Anterior cingulate cortex (tissue), 58 donors: ENCODE measurements at places on chromosomes 13 and 19.

DNA sequence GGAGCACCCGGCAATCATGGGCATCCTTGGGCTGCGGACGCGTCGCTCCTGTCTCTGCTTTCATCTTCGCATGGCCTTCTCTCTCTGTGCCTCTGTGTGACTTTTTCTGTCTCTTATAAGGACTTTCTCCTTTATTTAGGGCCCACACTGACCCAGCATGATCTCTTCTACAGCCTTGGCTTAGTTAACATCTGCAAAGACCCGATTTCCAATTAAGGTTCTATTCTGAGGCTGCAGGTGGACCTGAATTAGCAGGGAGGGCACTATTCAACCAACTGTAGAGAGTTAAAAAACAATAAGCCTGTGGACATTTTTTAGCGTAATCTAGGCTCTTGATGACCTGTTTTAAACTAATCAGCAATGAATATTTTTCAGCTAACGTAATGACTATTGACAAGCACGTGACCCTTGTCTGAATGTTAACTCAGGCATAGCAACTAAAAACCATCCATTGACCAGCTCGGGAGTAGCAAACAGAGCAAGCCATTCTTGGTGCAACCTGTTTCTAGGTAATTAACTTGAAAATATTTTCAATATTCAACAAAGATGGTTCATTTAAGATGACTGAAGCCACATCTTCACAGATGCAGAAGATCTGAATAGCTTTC, 15.2 kb downstream of the F10 start:
- no peak for DNase-seq

GRCh38 chr13:23087880-23088279, 92.9 kb upstream of the SGCG start:
- no peak for DNase-seq

DNA sequence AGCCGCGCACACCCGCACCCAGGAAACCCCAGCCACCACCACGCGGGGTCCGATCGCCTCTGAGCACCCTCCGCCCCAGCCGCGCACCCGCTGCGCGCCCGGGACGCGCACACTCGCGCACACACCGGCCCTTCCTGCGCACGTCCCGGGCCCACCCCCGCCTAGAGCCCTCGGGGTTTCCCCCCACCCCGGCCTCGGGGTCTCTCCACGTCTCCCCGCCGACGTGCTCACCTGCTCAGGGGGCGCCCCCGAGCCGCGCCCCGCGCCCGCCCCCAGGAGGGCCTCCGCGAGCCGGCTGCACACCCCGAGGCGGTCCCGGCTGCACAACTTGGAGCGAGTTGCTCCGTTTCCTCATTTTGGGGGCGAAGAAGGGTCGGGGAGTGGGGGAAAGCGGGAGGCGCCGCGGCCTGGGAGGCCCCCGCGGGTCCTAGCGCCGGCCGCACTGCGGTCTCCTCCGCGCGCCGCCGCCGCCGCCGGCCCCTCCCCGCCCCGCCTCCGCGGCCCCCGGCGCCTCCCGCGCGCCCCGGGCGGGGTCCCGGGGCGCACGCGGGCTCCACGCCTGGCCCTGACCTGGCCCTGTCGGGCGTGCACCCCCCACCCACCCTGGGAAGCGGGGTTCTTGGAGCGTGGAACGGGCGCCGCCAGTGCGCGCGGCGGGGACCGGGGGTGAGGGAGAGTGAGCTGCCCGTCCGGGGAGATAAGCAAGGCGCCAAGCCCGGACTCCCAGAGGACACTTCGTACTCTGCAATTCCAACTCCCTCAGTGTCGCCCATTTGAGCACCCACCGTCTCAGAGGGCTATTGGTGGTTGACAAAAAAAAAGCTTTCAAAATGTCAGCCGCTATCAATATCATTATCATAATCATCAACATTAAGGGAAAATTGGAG, at the start of gene MATK:
TSS of gene MATK (minus strand) at position 444 of the 887 bp plus-strand sequence. CDS start 1,246 bp downstream, outside the sequence.
- DNase-seq = no peak

GRCh38 chr13:84192125-84192524, 309.9 kb upstream of the SLITRK1 start:
- no peak for DNase-seq

DNA sequence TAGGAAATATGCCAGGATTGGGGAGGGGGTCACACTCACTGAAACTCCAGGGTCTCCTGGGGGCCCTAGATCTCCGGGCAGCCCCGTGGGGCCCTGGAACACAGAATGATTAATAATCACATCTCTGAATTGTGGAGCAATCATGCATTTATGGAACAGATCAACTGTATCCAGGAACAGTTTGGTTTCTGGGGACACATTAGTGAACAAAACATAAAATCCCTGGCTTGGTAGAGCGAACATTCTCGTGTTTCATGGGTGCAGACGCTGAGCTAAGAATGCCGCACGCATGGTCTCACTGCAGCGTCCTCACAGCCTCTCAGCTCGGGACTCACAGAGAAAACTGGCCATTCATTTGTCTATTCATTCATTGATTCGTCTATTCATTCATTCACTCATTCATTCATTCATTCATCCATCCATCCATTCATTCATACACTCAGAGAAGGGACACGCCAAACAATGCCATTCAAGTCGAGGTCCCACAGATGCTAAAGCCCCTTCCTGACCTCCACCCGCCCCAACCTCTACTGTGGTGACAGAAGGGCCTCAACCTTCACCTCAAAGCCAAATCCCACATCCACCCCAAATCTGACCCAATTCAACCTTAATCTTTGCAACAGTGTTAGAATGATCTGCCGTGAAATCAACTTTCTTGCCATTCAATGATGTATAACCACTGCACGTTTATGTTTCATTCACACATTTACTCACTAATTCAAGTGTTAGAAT, 35.0 kb upstream of the OLFM2 start:
- no peak for DNase-seq

- no peak for DNase-seq
These were observed 34.1 kb downstream of the STK24 start for GRCh38 chr13:98542568-98543377.

DNA sequence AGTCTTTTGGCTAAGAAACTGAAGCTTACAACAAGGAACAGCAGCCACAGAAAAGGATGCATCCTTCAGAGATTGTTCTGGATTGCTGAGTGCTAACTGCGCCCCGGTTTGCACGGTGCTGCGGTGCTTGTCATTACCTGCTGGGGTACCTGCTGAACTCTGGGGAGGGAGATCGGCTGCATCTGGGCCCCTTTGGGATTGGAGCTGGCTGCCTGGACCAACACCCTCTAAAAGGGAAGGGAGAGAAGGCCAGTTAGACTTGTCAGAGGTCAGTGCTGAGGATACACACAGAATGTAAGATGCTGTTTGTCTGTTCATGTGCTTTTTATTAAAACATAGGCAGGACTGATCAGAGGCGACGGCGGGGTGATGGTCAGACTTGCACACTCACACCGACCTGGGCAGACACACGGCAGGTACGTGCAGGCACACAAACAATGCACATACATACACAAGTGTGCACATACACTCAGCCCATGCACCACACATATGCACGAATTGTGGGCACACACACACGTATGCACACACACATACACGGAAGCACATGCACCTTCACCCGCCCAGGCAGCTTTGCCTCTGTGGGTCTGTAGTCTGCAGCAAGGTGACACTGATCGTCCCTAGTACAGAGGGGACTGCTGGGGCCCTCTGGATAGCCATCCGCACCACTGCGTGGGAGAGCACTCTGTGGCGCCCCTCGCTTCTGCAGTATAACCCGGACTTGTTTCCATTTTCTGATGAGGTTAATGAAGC, 66.1 kb downstream of the RFX2 start:
- DNase-seq = no peak

DNA sequence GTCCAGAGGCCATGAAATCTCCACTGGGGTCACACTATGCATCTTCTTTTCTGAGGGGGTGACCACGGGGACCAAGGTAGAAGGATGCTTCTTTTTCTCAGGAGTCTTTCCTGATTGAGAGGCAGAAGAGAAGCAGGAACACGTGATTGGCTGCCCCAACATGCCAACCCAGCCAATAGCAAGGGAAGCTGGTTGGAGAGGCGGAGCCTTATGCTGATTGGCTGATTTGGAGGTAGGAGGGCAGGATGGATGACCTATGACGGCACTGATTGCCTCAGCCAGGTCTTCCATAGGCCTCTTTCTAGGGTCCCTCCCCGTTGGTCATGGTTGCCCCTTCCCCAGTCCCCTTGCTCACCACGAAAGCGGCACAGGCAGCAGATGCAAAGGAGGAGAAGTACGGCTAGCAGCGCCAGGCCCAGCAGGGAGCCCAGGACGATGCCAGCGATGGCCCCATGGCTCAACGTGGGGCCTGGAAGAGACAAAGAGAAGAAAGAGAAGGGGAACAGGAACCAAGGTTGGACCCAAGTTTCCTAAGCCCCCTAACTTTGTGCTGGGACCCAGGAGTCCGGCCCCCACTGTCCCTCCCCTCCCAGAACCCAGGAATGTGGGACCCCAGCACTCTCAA, 8.0 kb downstream of the VSIG10L start:
- DNase-seq = no peak

- DNase-seq = no peak
These were observed 161.8 kb downstream of the FOXO1 start for GRCh38 chr13:40504641-40505040.

DNA sequence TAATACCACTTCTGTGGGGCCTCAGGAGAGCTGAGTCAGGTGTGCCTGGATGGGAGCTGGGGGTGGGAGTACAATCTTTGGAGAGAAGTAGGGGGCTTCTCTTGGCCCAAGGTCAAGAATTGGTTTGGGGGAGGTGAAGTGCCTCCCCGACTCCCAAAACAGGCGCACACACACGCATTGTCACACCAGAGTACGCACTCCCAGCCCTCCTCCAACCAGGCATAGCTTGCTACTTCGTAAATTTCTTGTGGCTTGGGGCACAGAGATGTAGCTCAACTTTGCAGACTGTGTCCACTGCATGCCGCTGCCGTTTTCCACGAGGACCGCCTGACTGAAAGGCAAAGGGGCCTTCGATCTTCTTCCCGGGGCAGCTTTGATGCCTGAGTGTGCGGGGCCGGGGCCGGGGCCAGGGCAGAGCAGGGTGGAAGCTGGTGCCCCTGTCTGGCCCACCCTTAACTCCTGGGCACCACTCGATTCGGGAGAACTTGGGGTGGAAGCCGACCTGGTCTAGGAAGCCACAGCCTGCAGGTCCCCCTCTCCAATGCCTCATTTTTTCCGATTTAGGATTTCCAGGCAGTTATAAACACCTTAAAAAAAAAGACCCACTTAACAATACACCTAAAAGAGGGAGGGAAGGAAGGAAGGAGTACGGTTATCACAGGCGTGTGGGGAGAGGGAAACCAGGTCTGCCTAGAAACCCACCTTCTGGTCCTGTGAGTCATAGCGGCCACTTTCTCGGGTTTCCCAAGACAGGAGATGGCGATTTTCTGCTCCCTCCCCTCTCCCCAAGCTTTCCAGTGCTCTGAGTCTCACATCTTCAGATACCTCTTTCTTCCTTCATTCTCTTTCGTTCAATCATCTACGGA, 5.8 kb upstream of the TSHZ3 start:
- no peak for DNase-seq

GRCh38 chr19:14761607-14762006, 16.8 kb downstream of the ADGRE2 start:
- DNase-seq = no peak

DNA sequence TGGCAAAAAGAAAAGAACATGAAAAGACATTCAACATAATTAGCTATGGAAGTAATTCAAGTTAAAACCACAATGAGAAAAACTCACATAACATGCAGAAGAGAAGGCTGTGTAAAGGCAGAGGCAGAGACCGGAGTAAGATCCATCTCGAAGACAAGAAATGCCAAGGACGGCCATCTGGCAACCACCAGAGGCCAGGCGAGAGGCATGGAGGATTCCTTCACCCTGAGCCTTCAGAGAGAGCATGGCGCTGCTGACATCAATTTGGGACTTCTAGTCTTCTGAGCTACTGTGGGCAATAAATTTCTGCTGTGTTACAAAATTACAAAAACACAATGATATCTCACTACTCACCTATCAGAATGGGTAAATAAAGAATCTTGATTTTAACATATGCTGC, 381.0 kb downstream of the TSHZ3 start:
- DNase-seq = no peak

- DNase-seq = no peak
These were observed 281.5 kb upstream of the HTR2A start for GRCh38 chr13:47178090-47178950.

DNA sequence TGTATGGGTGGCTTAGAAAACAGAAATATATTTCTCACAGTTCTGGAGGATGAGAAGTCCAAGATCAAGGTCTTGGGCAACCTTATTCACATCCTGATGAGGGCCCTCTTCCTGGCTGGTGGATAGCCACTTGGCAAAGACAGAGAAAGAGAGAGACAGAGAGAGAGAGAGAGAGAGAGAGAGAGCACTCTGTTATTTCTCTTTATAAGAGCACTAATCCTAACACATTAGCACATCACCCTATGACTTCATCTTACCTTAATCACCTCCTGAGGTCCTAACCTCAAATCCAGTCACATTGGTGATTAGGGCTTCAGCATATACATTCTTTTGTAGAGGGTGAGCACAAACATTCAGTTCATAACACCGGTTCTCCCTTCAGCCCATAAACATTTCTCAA, 430.3 kb downstream of the EFNB2 start:
- DNase-seq = no peak

DNA sequence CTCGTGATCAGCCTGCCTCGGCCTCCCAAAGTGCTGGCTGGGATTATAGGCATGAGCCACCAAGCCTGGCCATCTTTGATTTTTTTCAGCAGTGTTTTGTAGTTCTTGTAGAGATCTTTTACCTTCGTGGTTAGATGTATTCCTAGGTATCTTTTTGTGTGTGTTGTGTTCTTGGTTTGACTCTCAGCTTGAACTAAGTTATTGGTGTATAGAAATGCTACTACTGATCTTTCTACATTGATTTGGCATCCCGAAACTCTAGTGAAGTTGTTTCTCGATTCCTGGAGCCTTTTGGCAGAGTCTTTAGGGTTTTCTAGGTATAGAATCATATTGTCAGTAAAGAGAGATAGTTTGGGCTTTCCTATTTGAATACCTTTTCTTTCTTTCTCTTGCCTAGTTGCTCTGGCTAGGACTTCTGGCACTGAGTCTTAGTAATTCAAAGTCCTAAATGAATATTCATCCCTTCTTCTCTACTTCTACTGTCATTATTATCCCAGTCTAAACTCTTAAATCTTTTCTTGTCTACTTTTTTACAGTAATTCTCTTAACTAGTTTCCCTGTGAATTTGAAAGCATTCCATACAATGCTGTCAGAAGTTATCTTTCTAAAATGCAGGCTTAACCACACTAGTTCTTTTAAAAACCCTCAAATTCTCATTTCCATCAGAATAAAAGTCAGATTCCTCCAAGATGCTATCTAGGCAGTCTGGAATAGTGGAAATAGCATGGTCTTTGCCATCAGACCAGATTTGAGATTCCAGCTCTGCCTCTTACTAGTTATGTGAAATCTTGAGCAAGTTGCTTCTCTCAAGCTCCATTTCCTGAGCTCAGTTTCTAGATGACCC, 7.0 kb downstream of the GPR18 start:
- DNase-seq = no peak

GRCh38 chr19:45340232-45340898, at the start of gene KLC3:
Gene KLC3, plus strand, starts transcription at chr19:45340750. Its CDS starts 4,792 bp downstream, at chr19:45345542.
- no peak for DNase-seq
